ENCODE measurements at places on chromosomes 1 and 21. TPM values are rescaled to one million over a fixed set of nuclear protein-coding genes. Genes with fewer than 3 reads are reported as not detected.

DNA sequence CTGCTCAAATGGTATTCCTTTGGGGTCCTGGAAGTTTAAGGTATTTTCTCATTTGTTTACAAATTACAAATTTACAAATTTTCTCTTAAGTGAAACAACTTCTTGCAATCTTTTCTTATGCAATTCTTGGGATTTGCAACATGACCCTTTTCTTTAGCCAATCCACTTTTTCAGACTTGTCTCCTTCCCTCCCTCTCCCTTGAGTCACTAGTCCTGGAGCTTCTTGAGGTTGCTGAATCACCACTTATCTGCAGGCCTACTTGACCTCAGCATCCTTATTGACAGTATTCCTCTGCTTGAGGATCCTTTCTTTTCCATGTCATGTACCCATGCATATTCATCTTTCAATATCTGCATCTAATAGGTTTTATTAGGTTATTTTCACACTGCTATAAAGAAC, 302.8 kb upstream of the ADAMTS5 start:
- no peak for DNase-seq
- no peaks in the 10 kb centered on the region for H3K36me3 ChIP-seq
- peak overlapping the region; percentile 76 for H3K27ac ChIP-seq
- no peaks in the 10 kb centered on the region for H3K4me1 ChIP-seq

DNA sequence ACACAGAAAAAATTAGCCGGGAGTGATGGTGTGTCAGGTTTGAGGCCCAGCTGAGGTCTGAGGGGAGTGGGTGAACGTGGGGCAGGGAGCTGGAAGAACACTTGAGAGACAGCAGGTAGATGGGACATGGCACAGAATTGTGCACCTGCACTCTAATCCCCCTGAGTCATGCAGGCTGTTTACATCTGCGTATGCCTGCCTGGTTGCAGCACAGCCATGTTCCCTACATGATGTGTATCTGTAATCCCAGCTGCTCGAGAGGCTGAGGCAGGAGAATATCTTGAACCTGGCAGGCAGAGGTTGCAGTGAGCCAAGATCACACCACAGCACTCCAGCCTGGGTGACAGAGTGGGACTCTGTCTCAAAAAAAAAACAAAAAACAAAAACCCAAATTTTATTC, 44.8 kb downstream of the ATP5PO start:
- H3K4me3 ChIP-seq = no peak overlapping the region
- no peaks in the 10 kb centered on the region for H3K4me1 ChIP-seq
- H3K36me3 ChIP-seq = no peaks in the 10 kb centered on the region
- no peaks in the 10 kb centered on the region for H3K27me3 ChIP-seq
- H3K27ac ChIP-seq = no peak overlapping the region

GRCh38 chr1:50981741-50982140, 11.7 kb downstream of the CDKN2C start:
- H3K27ac ChIP-seq = peak overlapping the region; percentile 2
- H3K36me3 ChIP-seq = no peaks in the 10 kb centered on the region
- H3K4me1 ChIP-seq = no peaks in the 10 kb centered on the region
- H3K4me3 ChIP-seq = peak overlapping the region; percentile 6

- H3K27me3 ChIP-seq = no peaks in the 10 kb centered on the region
- H3K4me1 ChIP-seq = no peaks in the 10 kb centered on the region
- H3K4me3 ChIP-seq = no peak overlapping the region
- no peaks in the 10 kb centered on the region for H3K36me3 ChIP-seq
- no peak overlapping the region for H3K27ac ChIP-seq
These were observed 257.8 kb upstream of the ADGRL4 start for GRCh38 chr1:79264285-79264684.

DNA sequence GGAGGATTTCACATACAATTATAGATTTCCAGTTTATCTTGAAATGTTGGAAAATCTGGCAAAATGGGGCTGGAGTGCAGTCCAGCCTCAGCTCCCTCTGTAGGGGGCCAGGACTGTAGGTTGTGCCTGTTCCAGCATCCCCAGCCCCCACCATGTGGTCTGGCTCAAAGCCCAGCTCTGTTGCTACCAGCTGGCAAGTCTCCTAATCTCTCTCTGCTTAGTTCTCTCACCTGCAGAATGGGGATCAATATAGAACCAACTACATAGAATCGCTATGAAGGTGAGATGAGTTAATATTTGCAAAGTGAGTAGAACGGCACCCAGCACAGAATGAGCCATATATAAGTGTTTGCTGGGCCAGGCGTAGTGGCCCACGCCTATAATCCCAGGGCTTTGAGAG, 50.0 kb upstream of the TARDBP start:
- DNase-seq = no peak
- no peak overlapping the region for H3K4me3 ChIP-seq
- no peak overlapping the region for H3K27ac ChIP-seq
- no peaks in the 10 kb centered on the region for H3K27me3 ChIP-seq

- H3K27ac ChIP-seq = no peak overlapping the region
- no peaks in the 10 kb centered on the region for H3K36me3 ChIP-seq
These were observed 28.5 kb upstream of the TENT5C start for GRCh38 chr1:117577191-117577885.

GRCh38 chr1:15282038-15282437, 35.0 kb downstream of the FHAD1 start:
- no peak for DNase-seq
- no peaks in the 10 kb centered on the region for H3K4me1 ChIP-seq
- no peak overlapping the region for H3K27ac ChIP-seq
- no peak overlapping the region for H3K4me3 ChIP-seq
- no peaks in the 10 kb centered on the region for H3K27me3 ChIP-seq
- H3K36me3 ChIP-seq = no peaks in the 10 kb centered on the region

DNA sequence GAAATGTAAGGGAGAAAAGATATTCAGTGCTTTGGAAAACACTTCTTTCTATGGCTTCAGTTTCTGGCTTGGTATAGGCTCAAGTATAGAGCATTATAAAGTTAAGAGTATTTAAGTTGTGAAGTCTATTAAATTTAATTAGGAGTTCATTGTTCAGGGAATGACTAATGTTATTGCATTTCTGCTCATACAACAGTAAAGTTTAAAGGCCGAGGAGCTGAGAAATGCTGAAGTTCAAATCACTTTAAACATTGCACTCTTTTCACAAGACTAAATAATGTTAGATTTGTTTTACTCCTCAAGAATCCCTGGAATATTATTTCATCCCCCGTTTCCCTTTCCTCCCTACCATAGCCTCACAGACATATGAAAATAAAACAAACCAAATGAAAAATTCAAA, 30.1 kb downstream of the RGS5 start:
- H3K27me3 ChIP-seq = no peaks in the 10 kb centered on the region
- H3K27ac ChIP-seq = no peak overlapping the region
- no peak overlapping the region for H3K4me3 ChIP-seq
- no peaks in the 10 kb centered on the region for H3K36me3 ChIP-seq
- no peaks in the 10 kb centered on the region for H3K4me1 ChIP-seq

GRCh38 chr1:194931166-194931565, 1677.1 kb downstream of the KCNT2 start:
- H3K27me3 ChIP-seq = no peaks in the 10 kb centered on the region
- no peaks in the 10 kb centered on the region for H3K4me1 ChIP-seq
- H3K4me3 ChIP-seq = no peak overlapping the region
- DNase-seq = no peak
- no peak overlapping the region for H3K27ac ChIP-seq

ANKRD65 gene
- 16.0 TPM for total RNA-seq

A3GALT2 gene
- total RNA-seq = not detected

PGM1 gene
- 130 TPM for total RNA-seq

BRDT gene
- not detected for total RNA-seq

PTGER3 gene
- 43.3 TPM for total RNA-seq
